Type B pancreatic cell (in vitro differentiated cells): ENCODE measurements at places on chromosomes 3 and 15.

- DNase-seq = no peak
These were observed 30.6 kb upstream of the SLC6A6 start for GRCh38 chr3:14371573-14372474.

GRCh38 chr15:57354436-57355123 is 21.7 kb upstream of the CGNL1 start:
- no peak for DNase-seq

DNA sequence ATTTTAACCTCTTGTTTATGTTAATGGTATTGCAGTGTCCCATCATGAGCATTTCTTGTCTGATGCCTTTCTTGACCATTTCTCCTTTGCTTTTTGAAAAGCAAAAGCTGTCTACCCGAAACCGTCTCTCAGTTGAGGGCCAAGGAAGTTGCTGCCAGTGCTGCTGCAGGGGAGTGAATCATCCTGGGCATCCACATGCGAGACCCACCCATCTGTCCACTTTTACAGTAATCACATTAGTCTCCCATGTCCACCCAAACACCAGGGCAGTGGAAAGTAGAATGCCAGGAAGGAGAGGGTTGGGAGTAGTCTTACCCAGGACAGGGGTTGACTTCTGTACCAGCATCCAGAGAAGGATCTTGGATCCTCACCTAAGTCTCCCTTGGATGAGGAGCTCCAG is 48.6 kb upstream of the TEX264 start:
- no peak for DNase-seq

- DNase-seq = no peak
These were observed 58.6 kb downstream of the PIAS1 start for GRCh38 chr15:68112706-68113105.

DNA sequence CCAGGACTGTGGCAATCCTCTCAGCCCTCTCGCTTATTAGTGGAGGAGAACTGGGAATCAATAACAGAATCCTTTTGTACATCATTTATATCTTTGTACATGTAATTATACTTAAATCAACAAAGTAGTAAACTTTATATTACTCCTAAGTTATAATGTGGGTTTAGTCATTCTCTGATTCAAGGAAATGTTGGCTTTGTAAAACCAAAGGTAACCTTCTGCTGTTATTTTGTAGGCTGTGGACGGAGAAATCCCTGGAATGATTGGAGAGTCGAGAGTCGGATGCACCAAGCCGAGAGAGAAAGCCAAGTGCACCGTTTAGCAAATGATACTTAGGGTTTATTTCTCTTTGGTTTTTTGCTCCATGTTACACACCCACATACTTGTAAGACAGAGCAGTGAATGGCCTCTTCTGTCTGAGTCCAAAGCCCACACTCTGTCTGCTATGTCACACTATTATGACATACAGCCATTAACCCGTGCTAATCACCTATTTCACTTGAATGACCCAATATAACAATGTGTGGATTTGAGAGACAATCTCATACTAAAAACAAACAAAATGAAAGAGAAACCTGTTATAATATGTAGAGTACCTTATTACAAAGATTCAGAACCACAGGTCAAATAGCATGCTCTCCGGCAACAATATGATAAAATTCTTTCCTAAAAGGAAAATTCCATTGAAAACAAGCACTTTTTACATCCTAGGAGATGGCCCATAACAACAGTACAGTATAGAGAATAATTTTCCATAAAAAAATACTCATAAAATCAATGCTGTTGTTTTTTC is 72.2 kb downstream of the MECOM start:
- no peak for DNase-seq

DNA sequence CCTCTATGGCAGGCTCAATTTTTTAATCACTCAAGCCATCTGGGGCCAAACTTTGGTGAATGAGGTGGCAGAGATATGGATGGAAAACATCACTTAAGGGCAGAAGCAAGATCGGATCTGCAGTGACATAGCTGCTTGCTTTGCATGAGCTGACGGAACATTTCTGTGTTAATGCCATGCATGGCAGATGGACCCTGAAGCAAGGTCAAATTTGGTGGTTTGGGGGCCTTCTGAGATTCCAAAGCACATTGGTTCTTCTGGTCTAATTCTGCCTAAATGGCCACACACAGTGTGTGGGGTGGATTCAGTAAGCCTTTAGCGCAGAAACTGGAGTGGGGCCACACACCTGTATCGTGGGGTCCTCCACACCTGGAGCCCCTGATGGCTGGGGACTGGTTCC is 38.3 kb upstream of the BCL2L10 start:
- DNase-seq = no peak

DNA sequence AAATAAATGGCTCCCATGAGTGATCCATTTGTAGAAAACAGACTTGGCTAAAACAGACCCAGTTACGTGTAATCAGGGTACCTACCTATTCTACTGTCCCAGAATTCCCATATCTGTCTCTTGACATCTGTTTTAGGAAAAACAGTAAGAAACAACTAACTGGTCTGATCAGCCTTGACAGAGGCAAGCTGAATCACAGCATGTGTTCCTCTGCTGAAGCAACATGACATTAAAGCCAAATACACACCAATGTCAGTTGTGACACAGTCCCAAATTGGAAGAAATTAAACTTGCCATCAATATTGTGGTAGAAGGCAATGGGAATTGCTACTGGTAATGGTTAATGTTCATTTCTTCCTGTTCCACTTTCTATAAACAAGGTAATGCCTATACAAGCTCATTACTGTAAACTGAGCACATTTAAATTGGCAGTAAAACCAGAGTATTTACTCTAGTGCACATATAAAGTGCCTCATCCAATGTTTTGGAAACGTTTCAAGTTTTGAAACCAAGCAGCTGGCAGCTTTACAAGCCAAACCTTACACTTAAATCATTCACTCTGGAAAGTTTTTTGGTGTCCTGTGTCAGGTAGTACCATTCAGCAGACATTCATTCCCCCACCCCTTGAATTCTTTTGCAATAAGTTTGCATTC is 27.0 kb downstream of the ALDH1A2 start:
- no peak for DNase-seq

- no peak for DNase-seq
These were observed 50.5 kb downstream of the SRGAP3 start for GRCh38 chr3:9198899-9199335.

GRCh38 chr3:149619136-149619535 is 38.7 kb downstream of the WWTR1 start:
- no peak for DNase-seq

DNA sequence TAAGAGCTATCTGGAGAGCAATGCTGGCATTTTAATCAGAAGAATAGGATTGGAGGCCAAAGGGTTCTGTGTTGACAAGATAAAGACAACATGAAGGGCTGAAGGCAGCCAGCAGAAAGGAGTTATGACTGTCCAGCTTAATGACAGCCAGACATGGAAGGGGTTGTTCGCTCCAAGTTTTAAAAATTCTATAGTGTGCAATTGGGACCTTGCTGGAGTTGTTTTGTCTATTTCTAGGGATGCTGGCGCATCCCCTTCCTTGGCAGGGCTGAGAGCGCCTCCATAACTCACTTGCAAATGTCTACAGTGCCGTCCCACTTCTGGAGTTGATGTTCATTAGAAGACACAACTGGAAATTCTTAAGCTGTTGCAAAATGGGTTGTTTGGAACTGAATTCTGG is 200.7 kb downstream of the TLE3 start:
- DNase-seq = no peak

GRCh38 chr3:33989229-33989628 is 190.8 kb downstream of the PDCD6IP start:
- no peak for DNase-seq

GRCh38 chr15:89877083-89877425 is 16.7 kb downstream of the AP3S2 start:
- no peak for DNase-seq

- no peak for DNase-seq
These were observed 200.2 kb upstream of the GOLGA6L4 start for GRCh38 chr15:84035399-84035766.

GRCh38 chr15:59825901-59826300 is 136.8 kb upstream of the BNIP2 start:
- no peak for DNase-seq

DNA sequence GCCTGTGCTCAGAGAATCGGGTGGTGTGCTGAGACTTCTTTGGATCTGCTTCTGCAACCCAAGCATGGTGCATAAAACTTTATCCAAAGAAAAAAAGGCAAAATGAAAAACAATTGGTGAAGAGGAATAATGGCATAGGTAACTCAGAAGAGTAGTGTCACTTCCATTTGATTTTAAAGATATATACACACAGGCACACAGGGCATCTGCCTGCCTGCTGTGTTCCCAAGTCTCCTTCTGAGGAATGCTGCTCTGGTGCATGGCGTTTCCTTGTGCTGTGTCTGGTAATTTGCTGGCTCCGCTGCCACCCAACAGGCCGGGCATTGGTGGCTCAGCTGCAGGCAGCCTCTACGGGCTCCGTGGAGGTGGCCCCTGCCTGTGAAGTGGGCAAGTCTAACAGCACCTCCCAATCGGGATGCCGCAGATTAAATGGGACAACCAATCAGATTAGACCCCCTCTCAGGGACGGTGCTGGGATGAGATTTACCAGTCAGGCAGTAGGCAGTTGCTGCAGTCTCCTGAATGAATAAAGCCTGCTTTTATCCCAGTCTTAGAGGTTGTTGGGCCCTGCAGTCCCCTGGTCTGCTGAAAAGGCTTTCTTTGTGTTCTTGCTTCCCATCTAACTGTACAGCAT is 253.7 kb upstream of the RASGRP1 start:
- no peak for DNase-seq

- DNase-seq = no peak
These were observed 39.2 kb downstream of the SPPL2A start for GRCh38 chr15:50726315-50726714.

- no peak for DNase-seq
These were observed 286.8 kb upstream of the CNTN6 start for GRCh38 chr3:806006-806405.
